ENCODE measurements at places on chromosomes 4 and X.

GRCh38 chr4:103104886-103105285 is 5.3 kb upstream of the BDH2 start:
- DNase-seq = no peak

- DNase-seq = no peak
These were observed 147.4 kb downstream of the SMIM20 start for GRCh38 chr4:26061248-26061986.

DNA sequence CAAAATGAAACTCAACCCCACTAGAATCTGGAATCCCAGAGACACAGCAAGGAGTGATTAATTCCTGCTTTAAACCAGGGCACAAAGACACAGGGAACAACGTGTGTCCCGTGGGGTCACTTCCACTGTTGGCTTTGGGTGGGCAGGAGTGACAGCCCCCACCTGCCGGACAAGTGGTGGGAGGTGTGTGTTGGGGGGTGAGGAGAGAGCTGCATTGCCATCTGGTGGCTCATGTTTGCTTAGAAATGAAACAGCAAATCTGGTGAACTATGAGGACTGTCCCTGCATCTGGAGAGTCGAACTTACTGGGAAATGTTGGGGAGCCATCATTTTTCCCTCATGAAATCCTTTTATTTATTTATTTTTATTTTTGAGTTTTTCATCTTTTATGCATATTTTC is 75.9 kb upstream of the AFAP1 start:
- DNase-seq = no peak

DNA sequence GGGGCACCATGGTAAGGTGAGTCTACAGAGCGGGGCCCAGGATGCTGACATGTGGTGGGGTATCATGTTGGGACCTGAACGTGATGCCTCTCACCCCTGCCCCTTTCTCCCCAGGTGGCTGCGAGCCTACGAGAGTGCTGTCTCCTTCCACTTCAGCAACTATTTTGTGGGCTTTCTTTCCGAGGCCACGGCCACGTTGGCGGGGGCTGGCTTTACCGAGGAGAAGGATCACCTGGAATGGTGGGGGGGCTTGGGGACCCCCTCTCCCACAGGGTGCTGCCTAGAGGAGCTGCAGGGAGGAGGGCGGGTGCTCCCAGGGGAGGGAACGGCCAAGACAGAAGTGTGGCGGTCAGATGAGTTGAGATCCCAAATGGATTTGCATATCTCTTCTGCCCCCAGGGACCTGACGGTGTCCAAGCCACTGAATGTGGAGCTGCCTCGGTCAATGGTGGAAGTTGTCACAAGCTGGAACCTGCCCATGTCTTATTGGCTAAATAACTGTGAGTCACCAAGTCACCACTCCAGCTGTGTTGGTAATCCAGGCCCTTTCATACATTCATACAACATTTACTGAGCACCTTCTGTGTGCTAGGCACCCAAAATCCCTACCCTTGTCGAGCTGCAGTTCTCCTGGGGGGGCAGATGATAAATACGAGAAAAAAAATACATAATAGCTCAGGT is 5.5 kb downstream of the PORCN start:
- no peak for DNase-seq

- DNase-seq = no peak
These were observed 504.4 kb upstream of the FAT1 start for GRCh38 chr4:187227907-187228704.

GRCh38 chrX:111348429-111348828 is 63.6 kb downstream of the DCX start:
- no peak for DNase-seq

DNA sequence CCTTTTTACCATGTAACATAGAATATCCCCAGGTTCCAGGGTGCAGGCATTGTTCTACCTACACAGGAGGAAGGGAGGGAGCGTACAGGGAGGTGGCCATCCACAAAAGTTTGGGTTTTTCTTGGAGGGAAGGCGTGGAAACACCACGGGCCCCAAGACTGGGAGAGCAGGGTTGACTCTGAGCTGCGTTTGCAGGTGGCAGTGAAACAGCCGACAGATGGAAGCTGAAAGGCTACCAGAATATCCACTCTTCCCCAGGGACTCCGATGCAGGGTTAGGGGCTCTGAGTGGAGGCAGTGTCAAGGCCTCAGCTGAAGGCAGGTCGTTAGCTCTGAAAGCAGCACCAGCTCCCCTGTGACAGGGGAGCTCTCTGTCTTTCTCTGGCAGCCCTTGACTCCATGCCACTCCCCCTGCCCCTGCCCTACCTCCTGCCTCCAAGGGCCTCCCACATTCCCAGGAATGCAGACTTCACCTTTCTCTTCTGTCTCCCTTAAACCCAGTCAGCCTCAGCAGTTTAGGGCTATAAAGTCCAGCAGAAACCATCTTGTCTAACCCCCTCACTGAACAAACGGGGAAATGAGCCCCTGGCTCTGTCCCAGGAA is 14.0 kb upstream of the GLOD5 start:
- DNase-seq = no peak

- DNase-seq = no peak
These were observed 4.8 kb upstream of the RELL1 start for GRCh38 chr4:37690976-37691375.

GRCh38 chr4:157121401-157121800 is 45.5 kb downstream of the GLRB start:
- no peak for DNase-seq

DNA sequence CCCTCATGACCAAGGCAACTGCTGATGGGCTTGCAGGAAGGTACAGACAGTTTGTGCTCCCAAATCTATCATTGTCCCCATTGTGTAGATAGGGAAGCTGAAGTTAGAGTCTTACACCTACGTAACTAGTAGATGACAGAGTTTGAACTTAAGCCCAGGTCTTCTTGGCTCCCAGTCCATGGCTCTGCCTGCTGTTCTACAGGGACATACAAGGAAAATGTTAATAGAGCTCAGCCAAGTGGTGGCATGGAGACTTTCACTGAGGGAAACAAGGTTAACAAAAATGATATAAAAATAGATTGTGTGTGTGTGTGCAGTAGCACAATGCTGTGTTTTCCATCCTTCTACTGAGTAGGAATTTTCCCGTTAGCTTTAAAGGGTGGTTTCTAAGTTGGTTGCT is 936.5 kb downstream of the RPA4 start:
- DNase-seq = no peak

- DNase-seq = no peak
These were observed 496.7 kb downstream of the SPRY1 start for GRCh38 chr4:123893011-123893981.

GRCh38 chr4:47490550-47490949 is 5.5 kb downstream of the ATP10D start:
- DNase-seq = no peak

DNA sequence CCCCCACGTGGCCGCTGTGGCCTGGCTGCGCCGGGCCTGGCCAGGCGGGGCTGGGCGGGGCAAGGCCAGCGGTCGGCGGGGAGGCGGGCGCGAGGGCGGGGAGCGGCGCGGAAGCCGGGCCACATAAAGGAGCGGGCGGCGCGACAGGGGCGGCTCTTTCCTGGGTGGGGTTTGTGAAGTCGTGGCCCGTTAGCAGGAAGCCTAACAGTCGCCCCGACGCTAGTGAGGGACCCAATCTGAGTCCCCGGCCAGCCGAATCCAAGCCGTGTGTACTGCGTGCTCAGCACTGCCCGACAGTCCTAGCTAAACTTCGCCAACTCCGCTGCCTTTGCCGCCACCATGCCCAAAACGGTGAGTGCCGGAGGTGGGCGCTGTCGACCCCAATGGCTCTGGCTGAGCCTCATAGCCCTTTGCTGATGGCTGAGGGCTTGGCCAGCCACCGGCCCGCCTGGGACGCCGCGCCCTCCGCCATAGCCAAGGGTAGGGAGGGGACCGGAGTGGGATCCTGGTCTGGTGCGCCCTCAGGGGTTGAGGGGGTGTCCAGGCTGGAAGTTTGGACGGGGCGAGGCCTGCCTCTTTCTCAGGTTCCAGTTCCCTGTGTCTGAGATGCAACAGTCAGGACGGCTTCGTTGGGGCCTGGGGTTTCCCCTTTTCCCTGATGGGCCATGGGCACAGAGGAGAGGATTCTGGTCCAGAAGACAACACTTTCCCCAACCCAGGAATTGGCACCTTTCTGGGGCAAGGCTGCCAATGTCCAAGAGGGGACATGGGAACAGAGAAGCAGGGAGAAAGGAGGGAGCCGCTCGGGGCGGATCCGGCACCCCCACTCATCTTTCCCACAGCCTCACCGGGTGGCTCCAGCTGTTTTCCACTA is at the start of gene MSN:
MSN (plus strand) TSS at position 152 of the 874 bp plus-strand sequence; CDS start at position 340, 188 bp downstream.
- DNase-seq = peak; percentile 43

GRCh38 chrX:2829469-2830246 is 928 bp downstream of the GYG2 start:
- DNase-seq = no peak

DNA sequence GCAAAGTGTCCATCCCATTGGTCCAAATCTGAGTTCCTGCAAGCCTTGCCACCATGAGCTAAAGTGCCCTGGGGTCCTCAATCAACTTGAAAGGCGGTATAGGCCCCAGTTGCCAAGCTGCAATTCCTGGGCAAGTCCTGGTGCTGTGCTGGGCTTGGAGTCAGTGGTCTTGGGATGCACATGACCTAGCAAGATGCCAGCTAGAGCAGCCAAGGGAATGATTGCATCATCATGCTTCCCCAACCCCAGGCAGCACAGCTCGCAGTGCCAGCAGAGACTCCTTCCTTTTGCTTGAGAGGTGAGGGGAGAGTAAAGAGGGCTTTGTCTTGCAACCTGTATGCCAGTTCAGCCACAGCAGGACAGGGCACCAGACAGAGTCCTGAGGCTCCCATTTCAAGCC is 50.5 kb downstream of the KCNIP4 start:
- DNase-seq = no peak

GRCh38 chr4:62531731-62532130 is 1331.6 kb downstream of the ADGRL3 start:
- no peak for DNase-seq

- no peak for DNase-seq
These were observed 11.4 kb downstream of the ASIC5 start for GRCh38 chr4:155854582-155855226.

- no peak for DNase-seq
These were observed 86.8 kb downstream of the PDGFRA start for GRCh38 chr4:54315561-54316538.

DNA sequence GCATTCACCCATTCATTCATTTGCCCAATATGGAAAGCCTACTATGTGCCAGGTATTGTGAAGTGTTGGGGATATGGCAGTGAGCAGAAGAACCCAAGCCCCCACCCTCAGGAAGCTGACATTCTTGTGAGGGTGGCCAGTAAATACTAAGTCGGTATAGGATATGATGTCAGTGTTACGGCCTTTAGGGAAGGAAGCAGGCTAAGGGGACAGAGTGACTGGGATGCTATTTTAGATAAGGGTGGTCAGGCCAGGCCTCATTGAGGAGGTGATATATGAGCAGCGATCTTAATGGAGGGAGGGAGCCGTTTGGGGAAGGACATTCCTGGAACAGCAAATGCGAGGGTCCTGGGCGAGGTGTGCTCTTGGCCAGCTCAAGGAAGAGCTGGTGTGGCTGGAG is 2.0 kb downstream of the ATP6AP1 start:
- DNase-seq = no peak

DNA sequence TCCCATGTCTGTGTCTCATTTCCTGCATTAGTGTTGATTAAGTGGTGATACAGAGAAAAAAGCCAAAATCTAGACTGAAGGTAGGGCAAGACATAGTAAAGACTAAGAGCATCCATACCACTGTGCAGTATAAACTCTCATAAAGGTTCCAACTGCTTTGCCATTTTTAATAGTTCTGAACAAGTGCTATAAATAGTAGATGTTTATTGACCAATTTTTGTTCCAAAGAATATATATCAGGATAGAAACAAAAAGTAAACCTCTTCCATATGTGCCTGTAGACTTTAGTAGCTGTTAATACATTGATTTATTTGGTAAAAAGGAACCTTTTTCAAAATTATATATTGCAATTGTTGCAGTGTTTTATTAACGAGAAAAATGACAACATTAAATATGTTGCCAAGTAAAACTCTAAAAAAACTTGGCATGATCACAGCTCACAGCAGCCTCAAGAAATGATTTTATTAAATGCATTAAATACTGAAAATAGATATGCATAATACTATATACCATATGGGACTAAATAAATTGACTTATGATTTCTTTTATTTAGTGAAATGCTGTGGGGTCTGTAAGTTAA is 22.3 kb upstream of the AASDH start:
- no peak for DNase-seq

GRCh38 chrX:15146515-15146914 is 123.4 kb downstream of the ASB9 start:
- DNase-seq = no peak

DNA sequence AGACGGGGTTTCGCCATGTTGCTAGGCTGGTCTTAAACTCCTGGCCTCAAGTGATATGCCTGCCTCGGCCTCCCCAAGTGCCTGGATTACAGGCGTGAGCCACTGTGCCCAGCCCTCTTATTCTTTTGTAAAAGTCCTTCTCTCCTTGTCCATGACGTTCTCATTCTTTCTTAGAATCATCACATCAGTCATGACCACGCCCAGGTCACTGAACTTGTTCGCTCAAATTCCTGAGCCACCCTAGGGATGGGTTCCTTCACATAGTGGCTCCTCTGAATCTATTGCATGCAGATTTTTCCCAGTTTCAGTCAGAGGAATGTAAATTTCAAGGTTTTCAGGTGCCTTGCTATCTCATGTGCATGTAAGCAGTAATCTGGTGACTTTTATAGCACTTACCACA is 15.7 kb downstream of the JADE1 start:
- no peak for DNase-seq

DNA sequence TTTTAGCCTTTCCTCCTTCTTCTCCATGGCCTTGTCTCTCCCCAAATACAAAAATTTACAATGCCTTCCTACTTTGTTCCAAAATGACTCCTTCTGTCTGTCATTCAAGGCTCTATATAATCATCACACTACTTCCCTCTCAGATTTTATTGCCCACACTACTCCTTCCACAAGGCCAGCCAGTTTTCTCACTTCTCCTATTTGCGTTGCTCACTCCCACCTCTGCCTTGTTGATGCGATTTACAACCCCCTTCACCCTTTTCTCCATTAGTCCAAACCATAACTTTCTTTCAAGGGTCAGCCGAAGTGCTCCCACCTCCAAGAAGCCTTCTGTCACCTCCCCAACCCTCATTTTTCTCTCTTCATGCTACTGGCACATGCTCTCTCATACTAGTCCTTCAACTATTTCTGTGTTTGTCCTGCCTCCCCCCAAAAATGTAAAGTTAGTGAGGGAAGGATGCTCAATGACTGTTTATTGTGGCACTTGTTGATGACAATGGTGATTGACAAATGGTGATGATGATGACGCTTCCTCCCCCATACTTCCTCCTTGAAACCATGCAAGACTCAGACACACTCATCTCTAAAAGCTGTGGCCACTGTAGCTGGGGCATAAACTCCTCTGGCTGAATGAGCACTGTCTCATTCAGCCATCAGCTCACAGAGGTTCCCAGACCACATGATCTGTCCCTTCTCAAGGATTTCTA is 2.7 kb upstream of the XKRX start:
- DNase-seq = no peak

- no peak for DNase-seq
These were observed 194.0 kb upstream of the CASK start for GRCh38 chrX:42117318-42117717.

- no peak for DNase-seq
These were observed 164.8 kb downstream of the AASDH start for GRCh38 chr4:56222514-56222913.

- DNase-seq = no peak
These were observed 210.7 kb upstream of the PRPS2 start for GRCh38 chrX:12580548-12580947.

- no peak for DNase-seq
These were observed 58.7 kb downstream of the LEF1 start for GRCh38 chr4:108109997-108110416.
